ENCODE measurements at places on chromosomes 3 and 15.

DNA sequence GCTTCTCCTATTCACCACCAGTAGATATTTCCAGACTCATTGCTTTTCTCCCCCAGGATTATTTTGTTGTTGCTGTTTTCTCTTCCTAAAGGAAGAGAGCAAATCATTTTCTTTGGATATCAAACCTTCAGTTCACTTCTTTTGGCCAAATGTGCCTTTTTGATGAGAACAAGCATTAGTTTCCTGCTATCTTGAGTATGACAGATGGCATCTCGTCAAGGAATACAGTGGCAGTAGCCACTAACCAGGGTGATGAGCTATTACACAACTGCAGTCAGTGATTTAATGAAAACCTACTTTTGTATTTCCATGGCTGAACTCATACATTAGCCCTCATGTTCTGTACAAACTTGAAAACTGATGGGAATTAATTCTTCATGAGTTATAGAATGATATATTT, 354.6 kb downstream of the CADM2 start:
- DNase-seq = no peak

- DNase-seq = no peak
These were observed 150.9 kb downstream of the IMPG2 start for GRCh38 chr3:101169516-101169915.

DNA sequence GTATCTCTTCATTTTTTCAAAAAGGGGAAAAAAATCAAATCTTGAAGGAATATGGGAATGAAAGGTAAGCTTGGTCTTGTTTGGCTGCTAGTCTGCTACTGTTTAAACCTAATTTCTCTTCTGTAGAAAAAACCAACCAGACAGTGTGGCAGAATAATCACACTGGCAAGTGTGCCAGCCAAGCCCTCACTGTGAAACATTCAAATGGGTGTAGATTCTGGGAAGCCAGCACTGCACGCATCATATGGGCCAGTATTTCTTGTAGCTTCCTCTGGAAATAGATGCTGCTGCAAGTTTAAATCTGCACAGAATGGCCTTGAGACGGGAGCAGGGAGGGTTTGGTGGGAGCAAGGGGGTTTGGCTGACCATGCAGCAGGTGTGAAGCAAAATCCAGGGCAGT, 62.1 kb downstream of the POMGNT2 start:
- DNase-seq = no peak

DNA sequence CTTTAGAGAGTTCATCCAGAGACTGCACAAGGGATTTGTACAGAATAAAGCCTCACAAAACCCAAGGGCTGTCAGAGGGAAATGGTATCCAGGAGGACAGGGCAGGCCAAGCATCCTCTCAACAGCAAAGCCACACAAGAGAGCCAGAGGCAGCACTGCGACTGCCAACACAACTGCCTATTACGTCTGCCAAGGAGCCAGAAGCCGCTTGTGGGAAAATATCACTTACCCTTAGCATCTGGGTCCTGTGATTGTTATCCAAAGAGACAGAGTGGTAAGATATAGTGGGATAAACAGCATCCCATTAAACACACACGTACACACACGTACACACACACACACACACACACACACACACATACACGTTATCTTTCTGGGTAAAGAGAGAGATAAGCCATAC, 618.3 kb upstream of the AGTR1 start:
- no peak for DNase-seq

DNA sequence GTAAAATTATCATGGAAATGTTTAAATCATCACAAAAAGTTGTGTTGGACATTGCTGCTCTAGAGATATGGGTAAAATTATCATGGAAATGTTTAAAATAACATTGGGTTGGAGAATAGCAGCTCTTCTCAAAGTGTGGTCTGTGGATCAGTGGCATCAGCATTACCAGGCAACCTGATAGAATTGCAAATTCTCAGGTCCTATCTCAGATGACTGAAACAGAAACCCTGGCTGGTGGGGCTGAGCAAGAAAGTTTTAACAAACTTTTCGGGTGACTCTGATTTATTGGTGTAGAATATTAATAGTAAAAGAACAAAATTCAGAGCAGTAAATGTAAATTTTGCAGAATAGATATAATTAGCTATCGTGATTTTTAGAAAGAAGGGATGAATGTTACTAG, 28.9 kb downstream of the NXPE3 start:
- DNase-seq = no peak

DNA sequence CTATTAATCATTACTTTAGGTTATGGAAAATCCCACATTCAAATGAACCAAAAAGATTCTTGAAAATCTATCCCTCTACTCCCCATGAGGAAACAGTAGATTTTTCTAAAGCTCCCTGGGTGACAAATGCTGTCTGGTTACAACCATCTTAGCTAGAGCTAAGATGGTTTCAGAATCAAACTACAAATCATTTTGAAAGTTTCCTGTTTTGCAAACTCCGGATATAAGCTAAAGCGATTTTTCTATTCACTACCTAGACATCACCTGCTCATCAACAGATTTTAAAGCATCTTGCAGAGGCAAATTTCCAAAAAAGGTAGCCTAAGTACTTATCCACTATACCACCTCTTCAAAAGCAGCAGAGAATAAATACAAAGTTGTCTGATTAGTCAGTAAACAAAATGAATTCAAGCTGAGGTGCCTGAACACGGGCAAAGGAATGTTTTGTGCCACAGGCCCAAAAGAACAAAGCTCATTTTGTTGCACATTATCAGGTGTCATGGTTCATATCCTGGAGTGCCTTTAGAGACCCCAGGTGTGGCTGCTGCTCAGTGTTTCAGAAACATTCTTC, 204.9 kb downstream of the TNIK start:
- no peak for DNase-seq

DNA sequence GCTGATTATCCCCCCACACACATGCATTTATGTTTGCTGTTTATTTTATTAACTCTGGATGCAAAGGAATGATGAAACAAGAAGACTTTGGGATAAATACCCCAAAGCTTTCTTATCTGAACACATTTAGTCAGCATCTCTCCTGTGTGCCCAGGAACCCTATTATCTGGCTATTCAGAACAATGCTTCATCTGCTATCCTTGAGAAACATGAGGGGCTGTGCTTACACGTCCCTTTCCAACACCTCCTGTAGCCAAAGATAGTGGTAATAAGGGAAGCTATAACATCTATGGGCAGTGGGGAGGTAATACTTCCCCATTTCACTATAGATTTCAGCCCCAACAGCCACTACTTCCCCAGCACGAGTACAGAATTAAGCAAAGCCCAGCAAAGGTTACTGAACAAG, 94.7 kb downstream of the SSR3 start:
- DNase-seq = no peak

DNA sequence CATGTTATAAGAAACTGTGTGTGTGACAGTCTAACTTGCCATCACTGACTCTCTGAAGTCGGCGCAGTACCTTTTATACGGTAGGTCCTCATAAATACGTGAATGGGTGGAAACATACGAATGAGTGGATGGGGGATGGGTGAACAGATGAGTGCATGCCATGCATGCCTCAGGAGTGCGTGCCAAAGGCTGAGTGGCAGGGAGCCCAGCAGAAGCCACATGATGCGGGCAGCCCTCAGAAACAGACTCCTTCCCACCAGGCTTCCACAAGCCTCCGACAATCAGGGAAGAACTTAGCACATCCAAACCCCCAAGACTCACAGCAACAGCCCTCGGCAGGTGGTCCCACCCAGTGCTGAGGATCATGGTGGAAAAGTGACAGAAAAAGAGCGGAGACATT, 16.7 kb downstream of the HCN4 start:
- DNase-seq = no peak

DNA sequence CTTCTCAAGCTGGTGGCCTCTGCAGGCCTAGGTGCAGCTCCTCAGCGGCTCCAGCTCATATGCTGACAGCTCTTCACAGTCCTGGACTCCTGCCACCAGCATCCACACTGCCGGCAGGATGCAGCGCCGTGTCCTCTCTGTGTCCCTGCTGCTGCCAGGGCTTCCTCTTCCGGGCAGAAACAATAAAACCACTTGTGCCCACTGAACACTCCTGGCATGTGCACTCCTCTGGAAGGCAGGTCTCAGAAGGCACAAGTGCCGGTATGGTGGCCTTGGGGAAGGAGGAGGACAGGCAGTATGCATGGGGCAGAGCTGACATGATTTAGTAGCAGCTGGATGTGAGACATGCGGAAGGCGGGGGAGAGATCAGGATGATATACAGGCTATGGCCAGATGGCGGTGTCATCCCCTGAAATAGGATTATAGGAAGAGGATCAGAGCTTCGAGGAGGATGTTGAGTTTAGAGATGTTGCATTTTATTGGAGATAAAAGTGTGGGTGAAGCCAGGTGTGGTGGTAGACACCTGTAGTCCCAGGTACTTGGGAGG, 7.5 kb upstream of the MAN2A2 start:
- DNase-seq = no peak

- no peak for DNase-seq
These were observed 1.5 kb downstream of the DUSP7 start for GRCh38 chr3:52054661-52055511.

DNA sequence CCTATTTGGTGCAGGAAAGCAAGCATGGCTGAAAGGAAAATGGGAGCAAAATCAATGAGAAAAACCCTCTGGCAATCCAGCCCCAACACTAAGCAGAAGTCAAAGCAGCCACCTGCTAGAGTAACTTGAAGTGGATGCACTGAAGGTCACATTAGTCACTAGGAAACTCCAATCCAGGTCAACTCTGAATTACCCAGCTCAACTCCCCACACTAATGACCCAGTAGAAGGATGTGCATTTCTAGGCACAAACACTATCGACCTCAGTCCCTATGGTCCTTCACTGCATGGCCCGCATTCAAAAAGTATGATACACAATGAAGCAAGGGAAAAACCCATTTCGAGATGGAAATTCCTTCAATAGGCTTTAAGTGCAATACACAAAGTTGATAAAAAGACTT, 80.6 kb downstream of the RAD18 start:
- no peak for DNase-seq

DNA sequence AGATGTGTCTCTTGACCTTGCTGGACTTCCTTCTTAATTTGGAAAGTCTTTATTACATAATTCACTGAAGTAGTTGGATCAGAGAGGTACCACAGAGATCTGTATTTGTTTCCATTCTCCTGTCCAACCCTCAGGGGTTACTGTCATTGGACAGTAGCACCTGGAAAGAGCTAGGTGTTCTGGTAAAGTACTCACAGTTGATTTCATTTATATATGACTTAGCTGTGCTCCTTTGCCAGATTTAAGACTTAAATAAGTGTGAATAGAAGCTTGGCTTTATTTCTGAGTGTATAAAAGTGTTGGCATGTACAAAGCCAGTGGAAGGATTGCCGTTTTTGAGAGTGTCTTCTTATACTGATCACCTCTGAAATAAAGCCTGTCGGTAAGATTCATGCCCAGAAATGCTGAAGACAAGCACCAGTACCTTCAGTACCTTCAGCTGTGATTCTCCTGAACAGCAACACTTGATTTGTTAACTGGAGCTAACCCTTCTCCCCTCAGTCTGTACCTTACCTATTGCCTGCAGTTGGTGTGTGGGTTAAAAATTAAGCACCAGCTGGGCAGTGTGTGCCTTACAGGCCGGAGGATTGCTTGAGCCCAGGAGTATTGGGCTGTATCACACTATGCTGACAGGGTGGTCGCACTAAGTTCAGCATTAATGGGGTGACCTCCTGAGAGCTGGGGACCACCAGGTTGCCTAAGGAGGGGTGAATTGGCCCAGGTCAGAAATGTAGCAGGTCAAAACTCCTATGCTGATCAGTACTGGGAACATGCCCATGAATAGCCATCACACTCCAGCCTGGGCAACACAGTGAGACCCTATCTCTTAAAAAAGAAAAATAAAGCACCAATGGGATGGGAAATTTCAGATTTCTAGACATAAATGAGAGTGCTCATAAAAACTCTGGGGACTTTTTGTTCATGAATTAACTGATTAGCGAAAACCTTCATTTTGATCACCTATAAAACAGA, 197.7 kb downstream of the FNDC3B start:
- DNase-seq = no peak
